ENCODE measurements at places on chromosomes 6 and 20.

GRCh38 chr20:60334911-60335310, 376.7 kb downstream of the CDH26 start:
- no peak for DNase-seq

DNA sequence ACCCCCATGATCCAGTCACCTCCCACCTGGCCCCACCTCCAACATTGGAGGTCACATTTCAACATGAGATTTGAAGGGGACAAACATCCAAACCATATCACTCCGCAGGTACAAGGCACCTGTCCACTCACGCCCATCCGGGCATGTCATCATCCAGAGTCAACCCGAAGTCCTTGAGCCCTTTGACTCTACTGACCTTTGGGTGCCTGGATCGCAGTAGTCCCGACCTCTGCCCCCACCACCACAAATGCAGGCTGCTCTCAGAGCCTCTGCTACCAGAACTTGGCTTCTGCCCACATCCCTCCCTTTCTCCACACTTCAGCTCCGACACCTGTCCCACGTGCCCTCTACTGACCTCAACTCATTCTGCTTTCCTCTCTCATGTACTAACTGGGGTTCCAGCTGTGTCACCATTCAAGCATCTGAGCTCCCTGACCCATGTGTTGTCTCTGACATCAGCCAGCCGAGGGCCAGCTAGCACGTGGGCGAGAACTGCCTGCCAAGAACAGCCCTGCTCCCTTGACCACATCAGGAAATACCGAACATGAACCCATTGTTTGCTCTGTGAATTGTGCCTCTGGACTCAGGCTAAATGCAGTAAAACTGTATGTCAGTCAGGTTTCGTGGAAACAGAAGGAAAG, 498.3 kb upstream of the SULF2 start:
- no peak for DNase-seq

DNA sequence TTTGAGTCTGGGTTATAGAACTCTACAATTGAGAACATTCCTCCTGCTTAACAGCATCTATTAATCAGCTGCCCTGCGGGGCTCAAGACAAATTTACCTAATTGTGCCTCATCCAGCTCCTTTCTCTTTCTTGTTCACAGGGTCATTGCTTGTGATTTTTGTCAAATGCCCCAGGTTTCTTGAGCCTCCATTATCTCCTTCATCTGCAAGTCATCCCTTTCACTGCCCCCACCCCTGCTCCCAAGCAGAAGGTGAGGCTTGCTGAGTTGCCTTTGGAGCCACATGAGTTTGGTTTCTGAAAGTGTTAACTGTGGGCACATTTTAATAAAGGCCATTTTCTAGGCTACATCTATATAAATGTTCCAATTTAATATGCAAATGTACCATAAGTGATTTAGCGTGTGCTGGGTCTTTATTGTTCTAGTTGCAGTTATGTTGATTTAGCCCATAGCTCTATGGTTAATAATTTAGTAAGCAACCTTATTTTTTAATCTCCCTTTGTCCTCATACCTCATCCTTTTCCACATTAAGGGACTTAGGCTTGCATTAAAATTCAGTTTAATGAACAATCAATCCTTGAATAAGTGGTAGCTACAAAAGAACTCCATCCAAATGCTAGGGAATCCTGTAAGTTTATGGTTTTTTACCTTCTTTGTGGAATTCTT, 56.1 kb downstream of the VSTM2L start:
- no peak for DNase-seq

DNA sequence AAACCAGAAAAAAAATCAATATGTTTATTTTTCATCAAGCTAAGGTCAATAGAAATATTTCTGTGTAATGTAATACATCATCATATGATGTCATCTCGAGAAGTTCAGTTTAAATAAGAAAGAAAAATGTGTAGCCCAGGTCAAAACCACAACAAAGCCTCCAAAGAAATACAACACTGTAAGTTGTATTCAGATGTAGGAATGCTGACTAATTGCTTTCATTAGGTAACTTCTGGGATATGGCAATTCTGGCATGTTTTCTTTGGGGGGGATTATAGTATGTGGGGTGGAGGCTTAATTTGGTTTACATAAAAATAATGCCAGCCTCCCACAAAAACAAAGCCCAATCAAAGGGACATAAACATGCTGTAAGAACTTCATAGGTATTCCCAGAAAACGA, 881.8 kb upstream of the CITED2 start:
- DNase-seq, result no peak

- DNase-seq, result no peak
These were observed 84.9 kb upstream of the TMEM181 start for GRCh38 chr6:158474961-158475343.

- DNase-seq, result no peak
These were observed 703.8 kb downstream of the RFPL4B start for GRCh38 chr6:113050979-113051378.

DNA sequence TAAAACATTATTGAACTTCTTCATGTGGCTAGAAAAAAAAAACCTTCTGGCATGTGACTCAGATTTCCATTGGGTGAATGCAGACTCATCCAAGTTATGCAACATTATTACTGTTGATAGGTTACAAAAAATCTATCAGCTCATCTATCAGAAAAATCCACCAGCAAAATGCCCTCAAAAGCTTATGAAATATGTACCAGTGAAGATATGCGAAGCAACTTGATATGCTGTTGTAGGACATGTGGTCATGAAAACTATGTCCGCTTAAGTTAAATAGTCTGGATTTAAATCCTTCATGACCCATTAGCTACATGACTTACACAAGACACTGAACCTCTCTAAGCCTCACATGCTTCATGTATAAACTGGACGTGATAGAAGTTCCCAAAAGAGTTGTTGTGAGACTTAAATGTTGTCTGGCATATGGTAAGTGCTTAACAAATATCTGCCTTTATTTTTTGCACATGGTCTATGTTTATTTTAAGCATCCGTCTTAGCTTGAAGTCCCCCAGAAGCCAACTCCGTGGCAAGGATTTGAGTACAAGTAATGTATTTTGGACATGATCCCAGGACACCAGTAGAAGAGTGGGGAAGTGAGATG, 12.5 kb upstream of the BFSP1 start:
- DNase-seq, result no peak

Data from HuH-7.5 (cell line).